ENCODE measurements at places on chromosomes 1 and 21. TPM values are rescaled to one million over a fixed set of nuclear protein-coding genes. Genes with fewer than 3 reads are reported as not detected.

The SPRR2G gene
- not detected for total RNA-seq

The GPR37L1 gene
- total RNA-seq = 52.2 TPM

The PGBD5 gene
- total RNA-seq = 78.2 TPM

The LAX1 gene
- total RNA-seq = not detected

The AMY1B gene
- total RNA-seq = not detected

The S100A7 gene
- not detected for total RNA-seq

The ADAMTS4 gene
- total RNA-seq = 27.1 TPM

The NPHS2 gene
- total RNA-seq = not detected

The TRIM17 gene
- total RNA-seq = 38.3 TPM

The AQP10 gene
- total RNA-seq = not detected

The PADI4 gene
- 1.9 TPM for total RNA-seq

The RGSL1 gene
- total RNA-seq = not detected

The CNKSR1 gene
- 5.7 TPM for total RNA-seq

The NFASC gene
- 285 TPM for total RNA-seq

The GJC2 gene
- 30.9 TPM for total RNA-seq

The IL6R gene
- total RNA-seq = 8.0 TPM

The NUAK2 gene
- 1.5 TPM for total RNA-seq

The RNU1-2 gene
- 9,549 TPM for total RNA-seq

The CR1 gene
- 1.5 TPM for total RNA-seq

The SH3D21 gene
- total RNA-seq = 24.9 TPM

The IGSF8 gene
- total RNA-seq = 178 TPM

The IQCC gene
- 4.9 TPM for total RNA-seq

The MFAP2 gene
- not detected for total RNA-seq

The EVA1C gene
- 31.9 TPM for total RNA-seq

The NBPF4 gene
- not detected for total RNA-seq

The RAB25 gene
- 1.2 TPM for total RNA-seq

The ZNF683 gene
- total RNA-seq = not detected

The OPN3 gene
- 22.3 TPM for total RNA-seq

The ILDR2 gene
- total RNA-seq = 46.0 TPM

The ANXA9 gene
- not detected for total RNA-seq

The GPA33 gene
- not detected for total RNA-seq

The RPTN gene
- total RNA-seq = not detected

The SPRR2F gene
- not detected for total RNA-seq

The SLC39A1 gene
- 25.5 TPM for total RNA-seq

The GIPC2 gene
- 0.45 TPM for total RNA-seq

The CBR3 gene
- 4.9 TPM for total RNA-seq

The TRNP1 gene
- total RNA-seq = 57.0 TPM

The ALPL gene
- total RNA-seq = 8.9 TPM

The HSPA6 gene
- 10.2 TPM for total RNA-seq

The TRIM46 gene
- total RNA-seq = 18.4 TPM

The KISS1 gene
- total RNA-seq = not detected

The ZBED6 gene
- total RNA-seq = 24.9 TPM

The CNST gene
- total RNA-seq = 38.3 TPM

The AMY2A gene
- total RNA-seq = 0.87 TPM

The CHRNB2 gene
- 22.6 TPM for total RNA-seq

The CELA2B gene
- not detected for total RNA-seq

The PRMT6 gene
- 14.0 TPM for total RNA-seq

The PDZK1 gene
- total RNA-seq = 0.88 TPM

The KRTAP11-1 gene
- not detected for total RNA-seq

The CFHR3 gene
- not detected for total RNA-seq

The TMEM201 gene
- 27.6 TPM for total RNA-seq

The LCE2B gene
- not detected for total RNA-seq

The IQGAP3 gene
- 1.3 TPM for total RNA-seq

The NCDN gene
- 711 TPM for total RNA-seq

The HAO2 gene
- not detected for total RNA-seq

The EFHD2 gene
- total RNA-seq = 98.3 TPM

All from dorsolateral prefrontal cortex (tissue), 122 donors.